ENCODE measurements at places on chromosomes 6 and 20.

DNA sequence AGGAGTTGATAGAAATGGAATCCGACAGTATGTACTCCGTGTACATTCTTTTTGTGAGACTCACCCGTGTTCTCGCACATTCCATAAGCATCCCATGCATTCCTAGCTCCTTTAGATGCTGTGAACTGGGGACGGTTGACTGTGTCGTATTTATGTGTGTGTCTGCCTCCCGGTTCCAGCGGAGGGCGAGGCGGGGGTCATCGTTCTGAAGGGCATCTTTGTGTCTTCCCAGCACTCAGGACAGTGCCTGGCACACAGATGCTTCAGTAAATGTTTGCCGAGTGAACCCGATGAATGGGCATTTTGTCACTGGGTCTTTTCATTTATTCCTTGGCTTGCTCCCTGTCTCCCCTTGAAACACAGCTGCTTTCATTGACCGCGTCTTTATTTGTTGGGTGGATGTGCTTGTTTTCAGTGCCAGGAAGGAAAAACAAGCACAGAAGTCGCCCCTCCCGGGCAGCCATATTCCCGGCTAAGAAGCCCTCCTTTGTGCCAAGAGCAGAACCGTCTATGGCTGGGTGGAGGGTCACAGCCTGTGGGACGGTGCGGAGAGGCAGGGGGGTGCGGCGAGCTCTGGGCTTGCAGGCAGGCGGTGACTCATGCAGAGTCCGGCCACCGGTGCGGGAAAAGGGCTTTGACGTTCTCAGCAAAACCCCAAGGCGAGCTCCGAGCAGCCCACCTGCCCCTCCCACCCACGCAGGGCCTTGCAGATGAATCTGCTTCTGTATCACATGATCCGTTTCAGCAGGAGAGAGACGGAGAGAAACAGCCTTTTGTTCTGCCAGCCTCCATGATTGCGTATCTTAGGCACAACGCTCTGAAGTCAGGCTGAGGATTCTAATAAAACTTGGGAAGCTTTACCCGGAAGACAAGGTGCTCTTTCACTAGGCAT lies 11.2 kb upstream of the PSMG4 start:
- DNase-seq: no peak

GRCh38 chr20:1434571-1435336 lies 31.9 kb downstream of the NSFL1C start:
- DNase-seq: no peak

DNA sequence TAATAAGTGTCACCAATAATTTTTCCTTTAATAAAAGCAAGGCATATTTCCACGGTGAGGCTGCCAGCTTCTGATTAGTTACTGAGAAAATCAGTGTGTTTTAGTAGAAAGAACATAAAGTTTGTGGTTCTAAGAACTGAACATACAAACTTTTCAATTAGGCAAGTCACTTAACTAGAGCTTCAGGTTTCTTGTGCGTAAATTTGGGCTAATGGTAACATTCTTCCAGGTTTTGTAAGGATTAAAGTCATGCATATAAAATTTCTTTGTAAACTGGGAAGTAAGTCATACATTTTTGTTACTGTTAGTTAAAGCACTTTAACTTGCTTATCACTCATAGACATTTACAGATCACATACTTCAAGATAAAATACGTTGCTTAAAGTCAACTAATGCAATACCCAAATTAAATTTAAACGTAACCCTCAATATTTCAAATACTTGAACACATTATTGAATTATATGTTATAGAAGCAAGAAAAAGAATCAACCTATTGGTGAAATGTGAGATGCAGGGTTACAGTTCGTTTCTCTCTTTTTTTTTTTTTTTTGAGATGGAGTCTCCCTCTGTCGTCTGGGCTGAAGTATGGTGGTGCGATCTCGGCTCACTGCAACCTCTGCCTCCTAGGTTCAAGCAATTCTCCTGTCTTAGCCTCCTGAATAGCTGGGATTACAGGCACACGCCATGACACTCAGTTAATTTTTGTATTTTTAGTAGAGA lies 327.3 kb upstream of the NOX3 start:
- DNase-seq: no peak

DNA sequence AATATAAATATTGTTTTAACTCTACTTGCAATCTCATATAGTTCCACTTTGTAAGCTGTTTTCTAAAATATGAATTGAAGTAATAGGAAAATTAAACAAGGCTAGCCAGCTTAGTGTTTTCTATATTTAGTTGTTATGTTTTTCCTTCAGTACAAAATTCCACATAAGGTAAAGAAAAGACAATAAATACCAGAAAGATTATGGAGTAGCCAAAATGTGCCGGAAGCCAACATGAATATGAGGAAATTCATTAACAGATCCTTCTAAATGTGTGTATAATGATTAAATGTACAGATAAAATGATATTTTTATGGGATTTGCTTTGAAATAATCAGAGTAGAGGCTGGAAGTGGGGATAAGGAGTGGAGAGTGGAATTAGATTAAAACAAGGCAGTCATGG lies 52.5 kb upstream of the COL21A1 start:
- DNase-seq: no peak

GRCh38 chr20:3111995-3112394 lies 27.5 kb upstream of the AVP start:
- no peak for DNase-seq

DNA sequence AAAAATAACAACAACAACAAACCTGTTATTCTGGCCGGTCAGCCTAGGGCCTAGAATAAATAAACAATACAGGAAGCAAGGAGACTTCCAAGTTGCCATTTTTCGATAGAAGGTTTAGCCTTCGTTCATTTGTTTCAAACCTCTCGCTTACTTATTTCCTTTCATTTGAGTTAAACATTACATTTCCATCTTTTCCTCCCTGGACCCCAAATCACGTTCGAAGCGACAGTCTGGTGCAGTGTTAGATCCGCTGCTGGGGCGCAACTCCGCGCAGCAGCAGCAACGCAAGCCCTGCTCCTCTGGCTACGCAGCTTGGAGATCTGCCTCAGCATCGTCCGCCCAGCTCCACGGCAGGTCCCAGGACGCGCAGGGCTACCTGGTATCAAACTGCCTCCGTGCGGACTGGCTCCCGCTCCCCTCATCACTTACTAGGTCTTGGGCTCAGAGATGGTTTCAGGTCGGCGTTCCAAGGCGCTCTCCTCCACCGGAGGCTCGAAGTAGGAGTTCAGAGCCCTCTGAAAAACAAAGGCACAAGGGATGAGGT lies 530 bp downstream of the TDP2 start:
- no peak for DNase-seq

- no peak for DNase-seq
Measured at GRCh38 chr6:150875841-150876240, 10.3 kb downstream of the MTHFD1L start.

DNA sequence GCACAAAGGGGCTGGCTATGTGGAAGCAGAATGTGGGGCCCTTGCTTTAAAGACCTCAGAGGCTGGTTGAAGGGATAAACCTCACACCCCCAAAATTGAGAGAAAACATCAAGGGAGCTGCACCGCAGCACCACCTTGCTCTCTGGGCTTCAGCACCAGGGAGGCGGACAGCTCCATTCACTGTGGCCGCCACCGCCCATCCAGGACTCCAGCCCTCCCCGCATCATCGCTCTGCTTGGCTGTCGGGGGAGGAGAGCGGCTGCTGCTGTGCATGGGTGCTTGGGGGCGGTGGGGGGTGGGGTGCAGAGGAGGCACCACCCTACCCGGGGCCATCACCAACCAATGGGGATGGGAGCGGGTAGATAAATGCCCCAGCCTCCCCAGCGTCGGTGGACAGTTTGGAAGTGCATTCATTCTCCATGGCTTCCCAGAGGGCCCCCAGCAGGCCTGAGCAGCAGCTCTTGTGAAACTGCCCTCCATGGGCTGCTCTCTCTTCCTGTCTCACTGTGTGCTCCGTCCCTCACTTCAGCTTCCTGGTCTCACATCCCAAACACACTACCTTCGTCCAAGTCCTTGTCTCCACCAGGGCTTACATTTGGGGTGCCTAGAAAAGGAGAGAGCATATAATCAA lies 75.7 kb upstream of the BHLHE23 start:
- peak; percentile 81 for DNase-seq

DNA sequence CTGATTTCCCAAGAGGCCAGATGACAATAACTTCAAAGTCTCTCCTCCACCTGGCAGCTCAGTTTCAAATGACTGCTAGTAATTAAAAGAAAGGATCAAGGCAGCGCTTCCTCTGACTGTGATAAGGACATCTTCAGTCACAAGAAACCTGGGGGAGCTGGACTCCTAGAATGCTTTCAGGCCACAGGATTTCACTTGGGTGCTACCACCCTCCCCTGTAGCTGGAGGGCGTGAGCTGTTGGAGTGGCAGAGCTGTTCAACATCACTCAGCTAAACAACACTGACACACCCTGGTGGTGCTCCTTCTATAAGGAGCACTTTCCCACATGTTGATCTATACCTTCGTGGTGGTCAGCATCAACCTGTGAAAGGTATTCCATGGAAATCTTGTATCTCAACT lies 2.2 kb upstream of the CNR1 start:
- no peak for DNase-seq

GRCh38 chr6:158519761-158520160 lies 40.1 kb upstream of the TMEM181 start:
- peak; percentile 13 for DNase-seq
